ENCODE measurements at places on chromosomes 1 and 21.

GRCh38 chr1:200314085-200314750 lies 95.6 kb downstream of the ZNF281 start:
- DNase-seq, result no peak

DNA sequence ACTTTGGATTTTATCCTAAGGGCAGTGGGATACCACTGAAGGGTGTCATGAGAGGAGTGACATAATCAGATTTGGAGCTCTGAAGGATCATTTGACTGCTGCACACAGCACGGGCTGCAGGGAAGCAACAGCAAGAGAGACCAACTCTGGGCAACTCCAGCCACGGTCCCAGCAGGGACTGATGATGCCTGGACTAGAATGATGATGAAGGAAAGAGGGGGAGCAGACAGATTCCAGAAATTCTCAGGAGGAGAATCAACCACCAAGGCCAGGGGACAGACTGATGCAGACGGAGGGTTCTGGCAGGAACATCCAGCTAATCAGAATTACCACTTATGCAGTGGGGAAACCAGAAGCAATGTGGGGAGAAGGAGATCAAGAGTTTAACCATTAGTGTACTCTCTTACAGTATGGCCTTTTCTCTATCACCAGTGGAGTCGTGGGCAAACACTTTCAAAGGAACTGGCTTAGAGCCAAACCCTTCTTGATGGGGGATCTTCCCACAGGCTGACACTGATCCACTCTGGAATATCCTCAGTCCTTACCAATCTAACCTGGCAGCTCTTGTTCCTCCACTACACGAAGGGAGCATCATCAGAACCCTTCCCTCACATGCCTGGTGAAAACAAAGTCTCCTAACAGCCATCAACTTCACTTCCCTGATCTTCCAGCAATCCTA lies 3.3 kb downstream of the URB1 start:
- no peak for DNase-seq

DNA sequence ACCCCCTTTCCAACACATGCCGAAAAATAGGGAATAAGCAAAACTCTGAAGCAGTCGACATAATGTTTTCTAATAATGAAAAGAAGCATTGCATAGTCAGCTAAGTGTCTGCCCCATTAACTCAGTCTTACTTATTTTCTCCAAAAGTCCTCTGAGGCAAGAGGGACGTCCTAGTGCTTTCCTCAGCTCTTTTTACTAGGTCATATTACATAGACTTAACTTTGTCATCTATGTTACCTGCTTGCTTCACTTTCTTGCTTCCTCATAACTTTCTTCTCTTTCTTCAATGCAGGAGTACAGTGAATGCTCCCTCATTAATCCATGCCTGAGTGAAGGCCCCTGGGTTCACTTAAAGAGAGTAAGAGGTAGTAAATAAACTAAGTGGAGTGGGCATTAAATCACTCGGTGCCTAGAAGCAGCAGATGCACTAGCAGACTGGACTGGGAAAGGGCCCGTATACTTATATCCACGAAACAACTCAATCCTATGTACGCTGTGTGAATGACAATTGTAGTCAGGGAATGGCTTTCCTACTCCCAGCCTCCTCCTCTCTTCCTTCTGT lies 210.5 kb upstream of the SPAG17 start:
- DNase-seq, result no peak

DNA sequence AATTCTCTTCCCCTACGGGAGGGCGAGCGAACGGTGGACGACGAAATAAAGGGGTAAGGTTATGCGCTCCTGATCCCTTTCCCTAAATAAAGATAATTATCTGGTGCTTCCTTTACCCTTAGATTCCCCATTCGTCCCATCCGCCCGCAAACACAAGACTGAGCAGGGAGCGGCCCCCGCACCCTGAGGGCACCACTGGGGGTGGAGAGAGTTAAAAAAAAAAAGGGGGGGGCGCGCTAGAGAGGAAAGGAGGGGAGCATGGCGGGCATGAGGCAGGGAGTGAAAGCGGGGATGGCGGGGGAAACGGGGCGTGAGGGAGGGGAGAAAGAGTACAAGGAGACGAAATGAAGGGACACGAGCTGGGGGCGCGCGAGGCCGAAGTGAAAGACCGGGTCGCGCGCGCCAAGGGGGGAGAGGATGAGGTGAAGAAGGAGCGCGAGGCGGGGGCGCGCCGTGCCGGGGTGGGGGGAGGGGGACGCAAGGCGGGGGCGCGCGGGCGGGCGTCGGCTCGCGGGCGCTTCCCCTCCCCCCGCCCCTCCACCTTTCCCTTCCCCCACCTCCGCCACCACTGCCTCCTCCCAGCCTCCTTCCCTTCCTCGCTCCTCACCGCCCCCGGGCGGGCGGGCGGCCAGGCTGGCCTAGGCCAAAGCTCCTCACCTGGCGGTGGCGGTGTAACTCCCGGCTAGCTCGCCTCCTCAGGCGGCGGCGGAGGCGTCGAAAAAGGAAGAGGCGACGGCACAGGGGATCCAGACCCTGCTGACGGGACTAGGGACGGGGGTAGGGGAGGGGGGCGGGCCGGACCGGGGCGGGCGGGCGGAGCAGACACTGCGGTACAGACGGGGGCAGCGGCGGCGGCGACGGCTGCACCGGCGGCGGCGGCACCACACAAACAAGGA lies 448 bp downstream of the GATAD2B start:
- no peak for DNase-seq

DNA sequence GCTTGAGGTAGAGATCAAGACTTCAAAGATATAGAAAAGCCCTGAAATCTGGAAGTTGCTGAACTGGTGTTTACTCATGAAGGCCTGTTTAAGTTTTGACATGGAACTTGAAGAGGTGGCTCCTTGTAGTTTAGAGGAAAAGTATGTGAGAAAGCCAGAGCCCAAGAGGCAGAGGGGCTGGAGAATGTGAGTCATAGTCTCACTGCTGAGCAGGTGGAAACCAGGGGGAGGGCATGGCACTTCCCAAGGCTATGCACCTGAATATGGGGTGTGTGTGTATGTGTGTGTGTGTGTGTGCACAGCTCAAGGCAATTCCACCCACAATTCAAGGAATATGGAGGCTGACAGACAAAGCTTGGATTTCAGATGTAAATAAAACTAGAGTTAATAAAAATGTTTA lies 46.8 kb upstream of the C1orf198 start:
- no peak for DNase-seq

DNA sequence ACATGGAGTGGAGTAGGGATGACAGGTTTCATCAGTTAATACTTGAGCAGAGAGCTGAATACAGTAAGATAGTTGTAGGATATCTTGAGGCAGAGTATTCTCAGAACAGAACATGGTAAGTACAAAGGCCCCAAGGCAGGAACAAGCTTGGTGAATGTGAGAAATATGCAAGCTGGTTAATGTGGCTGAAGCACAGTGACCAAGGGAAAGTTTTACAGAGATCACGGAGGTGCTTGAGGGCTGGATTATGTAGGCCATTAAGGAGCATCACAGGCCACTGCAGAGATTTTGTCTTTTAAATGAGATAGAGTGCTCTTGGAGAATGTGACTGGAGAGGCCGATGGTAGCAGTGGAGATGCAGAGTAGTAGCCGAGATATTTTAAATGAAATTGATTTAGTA lies 54.0 kb upstream of the BOLA1 start:
- no peak for DNase-seq

GRCh38 chr21:46099476-46099875 lies 1.6 kb downstream of the COL6A2 start:
- DNase-seq, result no peak

DNA sequence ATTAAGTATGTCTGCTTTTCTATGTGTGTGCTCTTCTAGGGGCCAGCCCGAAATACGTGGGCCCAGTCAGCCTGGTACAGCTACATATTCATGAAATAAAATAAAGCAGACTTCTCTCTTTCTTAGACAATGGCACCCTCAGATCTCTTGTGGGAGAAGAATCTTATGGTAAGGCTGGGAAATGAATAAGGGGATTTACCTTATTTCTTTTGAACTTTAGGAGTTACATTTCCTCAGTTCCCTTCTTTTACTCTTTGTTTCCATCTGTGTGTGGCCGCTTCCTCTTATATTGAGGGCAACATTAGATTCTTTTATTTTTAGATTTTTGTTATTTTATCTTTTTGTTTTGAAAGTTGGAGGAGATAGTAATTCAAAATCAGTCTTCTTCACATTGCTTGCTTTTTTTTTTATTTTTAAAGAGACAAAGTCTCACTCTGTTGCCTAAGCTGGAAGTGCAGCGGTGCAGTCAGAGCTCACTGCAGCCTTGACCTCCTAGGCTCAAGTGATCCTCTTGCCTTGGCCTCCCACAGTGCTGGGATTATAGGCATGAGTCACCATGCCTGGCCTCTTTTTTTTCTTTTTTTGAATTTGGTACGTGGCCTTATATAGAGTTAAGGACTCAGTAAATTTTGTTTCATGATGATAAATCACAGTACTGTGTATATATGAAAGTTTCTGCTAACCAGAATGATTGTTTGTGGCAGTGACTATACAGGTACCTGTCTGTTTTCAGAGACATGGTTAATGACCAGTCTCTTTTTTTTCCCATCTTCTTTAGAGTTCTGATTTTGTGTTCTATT lies 9.1 kb downstream of the LAMC1 start:
- no peak for DNase-seq

- peak; percentile 33 for DNase-seq
These were observed 170.6 kb downstream of the PDE4B start for GRCh38 chr1:65963156-65963888.

DNA sequence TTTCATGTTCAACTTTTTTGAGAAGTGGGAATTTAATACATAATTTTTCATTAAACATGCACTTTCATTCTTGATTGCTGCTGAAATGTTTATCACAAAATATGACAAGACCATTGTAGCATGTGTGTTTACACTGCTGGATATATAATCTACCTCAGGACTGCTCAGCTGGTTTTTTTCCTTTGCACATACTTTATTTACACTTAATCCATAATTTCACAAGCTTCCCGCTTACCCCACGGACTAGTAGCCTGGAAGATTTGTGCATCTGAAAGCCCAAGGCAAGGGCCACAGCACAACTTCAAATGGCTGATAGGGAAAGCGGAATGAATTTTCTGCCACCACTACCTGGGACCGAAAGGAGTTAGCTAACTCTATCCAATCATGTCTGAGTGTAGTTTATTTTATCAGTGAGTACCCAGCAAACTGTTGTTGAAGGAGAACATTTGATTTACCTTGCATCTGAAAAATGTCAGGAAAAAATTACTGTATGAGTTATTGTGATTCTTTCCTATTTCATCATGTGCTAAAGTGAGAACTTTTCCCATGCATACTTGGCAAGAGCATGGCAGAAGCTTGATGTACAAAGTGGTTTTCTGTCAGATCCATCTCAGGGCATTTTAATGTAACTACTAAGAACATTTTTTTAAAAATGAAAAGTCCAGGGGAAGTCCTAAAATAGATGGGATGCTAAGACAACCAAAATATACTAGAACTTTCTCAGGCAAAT lies 558.2 kb upstream of the USP24 start:
- DNase-seq, result no peak

- peak; percentile 68 for DNase-seq
These were observed 10.2 kb upstream of the TNFRSF14 start for GRCh38 chr1:2545754-2546514.

- peak; percentile 14 for DNase-seq
These were observed 6.7 kb downstream of the ZNF648 start for GRCh38 chr1:182054698-182055326.

GRCh38 chr1:213154056-213154685 lies 103.1 kb downstream of the RPS6KC1 start:
- DNase-seq, result no peak

DNA sequence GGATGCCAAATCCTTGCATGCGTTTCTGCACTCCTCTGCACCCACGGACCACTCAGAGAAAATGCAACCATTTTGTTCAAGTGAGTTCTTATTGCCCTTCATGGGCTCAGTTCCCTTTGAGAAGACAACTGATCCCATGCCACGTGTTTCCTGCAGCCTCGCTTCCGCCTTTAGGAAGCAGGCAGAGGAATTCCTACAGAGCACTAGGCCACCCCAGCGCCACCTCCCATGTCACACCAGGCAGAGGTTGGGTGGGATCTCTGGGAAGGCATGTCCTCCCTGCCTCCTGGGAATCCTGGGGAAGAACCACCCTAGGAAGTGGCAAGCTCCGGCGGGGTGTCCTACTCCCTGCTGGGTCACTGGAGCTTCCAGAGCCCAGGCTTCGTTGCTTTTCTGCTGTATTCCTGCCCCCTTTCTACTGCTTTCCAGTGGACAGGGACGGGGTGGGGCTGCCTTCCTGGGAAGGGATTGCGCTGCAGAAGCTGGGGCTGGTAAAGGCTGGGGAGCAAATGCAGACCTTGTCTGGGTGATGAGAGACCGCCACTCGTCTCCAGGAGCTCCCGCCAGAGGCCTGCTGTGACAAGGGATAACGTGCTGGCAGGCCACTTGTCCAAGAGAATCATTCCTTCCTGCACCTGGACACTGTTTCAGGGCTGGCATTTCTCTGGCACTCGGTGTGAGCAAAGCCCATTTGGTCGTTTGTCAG lies 478.2 kb upstream of the VAMP3 start:
- DNase-seq, result no peak

DNA sequence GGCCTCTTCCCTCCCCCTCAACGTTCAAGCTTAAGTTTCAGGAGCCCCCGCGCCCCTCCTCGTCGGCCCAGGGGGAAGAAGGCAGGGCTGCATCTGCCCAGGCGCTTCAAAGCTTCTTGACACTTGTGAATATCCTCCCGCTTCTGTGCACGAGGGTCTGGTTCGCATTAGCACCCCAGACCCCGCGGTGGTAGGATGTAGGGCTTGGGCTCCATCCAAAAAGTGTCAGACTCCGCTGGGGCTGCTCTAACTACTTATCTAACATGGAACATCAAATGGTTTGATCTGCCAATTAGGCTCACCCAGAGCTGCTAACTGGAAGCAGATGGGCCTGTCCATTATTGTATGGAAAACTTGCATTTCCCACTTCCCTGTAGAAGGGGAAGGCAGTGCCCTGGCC lies 28.9 kb downstream of the TAS1R2 start:
- no peak for DNase-seq

DNA sequence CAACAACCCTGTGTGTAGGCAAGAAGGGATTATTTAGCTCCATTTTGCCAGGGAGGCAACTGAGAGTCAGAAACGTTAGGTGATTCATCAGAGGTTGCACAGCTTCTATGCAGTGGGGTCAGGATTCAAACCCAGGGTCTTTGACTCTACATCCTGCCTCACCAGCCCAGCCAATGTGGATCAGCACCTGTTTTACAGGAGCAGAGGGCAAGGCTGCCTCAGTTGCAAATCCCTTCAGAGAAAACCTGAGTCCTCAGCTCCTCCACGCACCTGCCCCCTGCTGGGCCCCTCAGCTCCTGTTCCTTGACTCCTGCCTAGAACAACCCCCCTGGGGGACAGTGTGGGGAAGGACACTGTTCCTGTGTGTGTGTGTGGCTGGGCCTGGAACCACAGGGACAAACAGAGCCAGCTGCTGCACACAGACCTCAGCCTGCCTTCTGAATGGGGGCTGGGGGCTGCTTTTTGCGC lies 61.6 kb downstream of the LRRN2 start:
- DNase-seq, result no peak

- DNase-seq, result no peak
These were observed 40.0 kb downstream of the MTARC1 start for GRCh38 chr1:220826729-220827128.

GRCh38 chr1:24735509-24736375 lies 9.5 kb upstream of the CLIC4 start:
- DNase-seq, result no peak
